ENCODE measurements at places on chromosomes 11 and 22. TPM values are rescaled to one million over a fixed set of nuclear protein-coding genes. Genes with fewer than 3 reads are reported as not detected.

The PDGFB gene
- total RNA-seq, result 0.80 TPM

The PATE4 gene
- total RNA-seq, result not detected

The MS4A15 gene
- total RNA-seq, result not detected

The GSTP1 gene
- total RNA-seq, result 776 TPM

The MYO7A gene
- 2.1 TPM for total RNA-seq

The FAM111B gene
- total RNA-seq, result 35.4 TPM

The OR2AG1 gene
- total RNA-seq, result not detected

The TH gene
- 0.68 TPM for total RNA-seq

The CHKB gene
- total RNA-seq, result 88.1 TPM

The OR8G1 gene
- not detected for total RNA-seq

The SLC22A8 gene
- not detected for total RNA-seq

The CHRM1 gene
- not detected for total RNA-seq

The TMPRSS5 gene
- 8.6 TPM for total RNA-seq
